Mesothelial cell of epicardium (in vitro differentiated cells): ENCODE measurements at places on chromosomes 3 and 15. TPM values are rescaled to one million over a fixed set of nuclear protein-coding genes. Genes with fewer than 3 reads are reported as not detected.

CRTAP gene
- total RNA-seq = 177 to 189 TPM (median 179 TPM) in 3 replicates

CYP11A1 gene
- total RNA-seq = 5.2 to 7.0 TPM (median 5.3 TPM) in 3 replicates

RBM15B gene
- total RNA-seq = 68.3 to 68.8 TPM (median 68.7 TPM) in 3 replicates

FBXW12 gene
- 0.47 to 0.66 TPM (median 0.51 TPM) in 3 replicates for total RNA-seq

TBC1D2B gene
- total RNA-seq = 33.8 to 39.8 TPM (median 38.5 TPM) in 3 replicates

TGM4 gene
- 0.09 TPM in 1 of 3 replicates, not detected in the others for total RNA-seq

P2RY14 gene
- total RNA-seq = 0.11 TPM in 1 of 3 replicates, not detected in the others

SACM1L gene
- 50.5 to 54.6 TPM (median 51.8 TPM) in 3 replicates for total RNA-seq

GP5 gene
- 0.11 to 0.16 TPM in 2 of 3 replicates, not detected in the other for total RNA-seq

MYO5C gene
- total RNA-seq = 19.9 to 23.1 TPM (median 23.0 TPM) in 3 replicates

GRIP2 gene
- total RNA-seq = 1.0 to 1.1 TPM (median 1.0 TPM) in 3 replicates

DNA sequence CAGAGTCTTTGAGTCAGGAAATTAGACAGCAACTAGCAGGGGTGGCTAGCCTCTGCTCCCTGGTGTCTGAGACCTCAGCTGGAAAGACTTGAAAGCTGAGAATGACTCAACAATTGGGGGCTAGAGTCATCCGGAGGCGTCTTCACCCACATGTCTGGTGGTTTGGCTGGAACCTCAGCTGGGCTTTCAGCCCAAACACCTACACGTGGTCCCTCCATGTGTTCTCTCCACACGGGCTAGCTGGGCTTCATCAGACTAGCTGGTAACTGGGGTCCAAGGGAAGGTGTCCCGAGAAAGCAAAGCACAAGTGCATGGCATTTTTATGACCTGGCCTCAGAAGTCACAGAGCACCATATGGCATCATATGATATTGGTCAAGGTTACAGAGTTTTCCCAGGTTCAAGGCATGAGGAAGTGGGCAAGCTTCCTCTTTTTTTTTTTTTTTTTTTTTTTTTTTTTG lies 19.9 kb upstream of the ABHD2 start:
- no peak overlapping the region for H3K4me3 ChIP-seq
- DNase-seq = no peak
- H3K27me3 ChIP-seq = no peaks in the 10 kb centered on the region
- peaks cover 5% of the 10 kb centered on the region for H3K36me3 ChIP-seq
- H3K27ac ChIP-seq = no peak overlapping the region

DNA sequence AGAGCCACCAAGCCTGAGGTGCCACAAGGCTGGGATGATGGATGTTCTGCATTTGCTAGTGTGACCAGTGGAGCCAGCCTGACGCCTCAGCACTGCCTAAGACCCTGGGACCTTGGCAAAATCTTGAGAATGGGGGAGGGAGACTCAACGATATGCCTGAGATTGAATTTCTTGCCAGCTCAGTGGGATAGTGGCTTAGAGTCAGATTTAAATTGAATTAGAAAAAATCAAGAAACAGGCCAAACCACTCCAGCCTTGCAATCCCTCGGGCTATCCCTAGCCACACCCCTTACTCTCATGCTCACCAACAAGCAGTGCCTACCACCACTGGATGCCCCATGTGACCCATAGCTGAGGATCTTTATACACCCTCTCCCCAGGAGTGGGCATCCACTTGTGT lies 18.7 kb upstream of the PDE8A start:
- peaks cover 26% of the 10 kb centered on the region for H3K4me1 ChIP-seq
- H3K4me3 ChIP-seq = no peak overlapping the region
- no peaks in the 10 kb centered on the region for H3K27me3 ChIP-seq
- peaks cover 4% of the 10 kb centered on the region for H3K36me3 ChIP-seq
- peak overlapping the region; percentile 86 for H3K27ac ChIP-seq

DNA sequence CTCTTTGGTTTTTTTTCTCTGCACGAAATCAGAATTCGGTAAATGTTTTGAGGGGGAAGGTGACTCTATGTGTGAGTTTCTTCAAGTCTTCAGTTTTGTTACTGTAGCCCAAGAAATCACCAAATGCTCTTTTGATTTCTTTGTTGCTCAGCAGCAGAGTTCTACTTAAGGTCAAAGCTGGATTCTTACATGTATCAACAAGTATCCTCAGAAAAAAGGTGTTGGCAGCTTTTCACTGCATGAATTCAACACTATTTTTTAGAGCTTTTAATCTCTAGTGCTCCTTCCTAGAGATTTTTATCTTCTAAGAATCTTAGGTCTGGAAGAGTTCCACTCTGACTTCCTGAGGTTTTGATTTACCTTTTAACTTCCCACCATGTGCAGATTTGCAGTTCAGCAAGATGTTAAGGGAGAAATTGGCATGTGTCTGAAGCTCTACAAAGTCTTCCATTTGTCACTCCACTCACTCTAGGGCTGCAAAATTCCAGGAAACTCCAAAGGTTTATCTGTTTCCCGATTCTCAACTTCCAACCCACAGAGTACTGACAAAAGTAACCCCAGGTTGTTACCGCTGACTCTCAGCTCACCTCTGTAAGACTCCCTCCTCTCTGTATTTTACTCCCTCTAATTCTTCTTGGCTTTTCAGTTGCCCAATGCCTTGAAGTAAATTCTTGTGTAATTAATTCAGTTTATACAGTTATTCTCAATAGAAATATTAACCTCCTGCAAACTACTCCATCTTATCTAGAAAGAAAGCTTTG lies 13.3 kb upstream of the CD200 start:
- H3K27me3 ChIP-seq = no peaks in the 10 kb centered on the region
- H3K4me1 ChIP-seq = peaks cover 34% of the 10 kb centered on the region
- no peak for DNase-seq
- peak overlapping the region; percentile 0 for H3K4me3 ChIP-seq
- H3K27ac ChIP-seq = peak overlapping the region; percentile 80

- H3K27ac ChIP-seq = no peak overlapping the region
- DNase-seq = no peak
- peaks cover 9% of the 10 kb centered on the region for H3K4me1 ChIP-seq
- no peaks in the 10 kb centered on the region for H3K36me3 ChIP-seq
- peaks cover 8% of the 10 kb centered on the region for H3K27me3 ChIP-seq
- H3K4me3 ChIP-seq = no peak overlapping the region
These were observed 243.5 kb upstream of the UBE2E2 start for GRCh38 chr3:22959593-22959992.

- no peak overlapping the region for H3K27ac ChIP-seq
- no peak for DNase-seq
- no peaks in the 10 kb centered on the region for H3K4me1 ChIP-seq
- no peaks in the 10 kb centered on the region for H3K36me3 ChIP-seq
These were observed 66.2 kb upstream of the CSTA start for GRCh38 chr3:122258757-122259371.

GRCh38 chr3:113575206-113575605 lies 42.9 kb downstream of the SIDT1 start:
- no peak overlapping the region for H3K4me3 ChIP-seq
- H3K27me3 ChIP-seq = peaks cover 48% of the 10 kb centered on the region
- DNase-seq = no peak
- peaks cover 13% of the 10 kb centered on the region for H3K4me1 ChIP-seq

GRCh38 chr3:162443376-162443775 lies 946.8 kb downstream of the OTOL1 start:
- H3K27me3 ChIP-seq = no peaks in the 10 kb centered on the region
- H3K4me1 ChIP-seq = no peaks in the 10 kb centered on the region
- no peak overlapping the region for H3K4me3 ChIP-seq
- H3K27ac ChIP-seq = no peak overlapping the region
- H3K36me3 ChIP-seq = no peaks in the 10 kb centered on the region

DNA sequence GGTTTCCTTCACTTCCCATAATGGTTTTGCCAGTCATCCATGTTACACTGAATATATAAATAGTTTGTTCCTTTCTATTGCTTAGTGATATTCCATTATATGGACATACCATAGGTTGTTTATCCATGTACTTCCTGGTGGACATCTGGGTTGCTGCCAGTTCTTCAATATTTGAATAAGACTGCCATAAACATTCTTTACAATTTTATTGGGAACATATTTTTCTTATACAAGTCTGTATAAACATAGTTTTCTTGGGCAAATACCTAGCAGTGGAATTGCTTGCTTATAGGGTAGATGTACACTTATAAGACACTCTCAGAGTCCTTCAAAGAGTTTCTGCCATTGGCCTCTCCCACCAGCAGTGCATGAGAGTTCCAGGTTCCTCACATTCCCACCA lies 231.4 kb downstream of the OPA1 start:
- H3K4me1 ChIP-seq = peaks cover 54% of the 10 kb centered on the region
- no peak overlapping the region for H3K4me3 ChIP-seq
- H3K36me3 ChIP-seq = no peaks in the 10 kb centered on the region
- DNase-seq = no peak

DNA sequence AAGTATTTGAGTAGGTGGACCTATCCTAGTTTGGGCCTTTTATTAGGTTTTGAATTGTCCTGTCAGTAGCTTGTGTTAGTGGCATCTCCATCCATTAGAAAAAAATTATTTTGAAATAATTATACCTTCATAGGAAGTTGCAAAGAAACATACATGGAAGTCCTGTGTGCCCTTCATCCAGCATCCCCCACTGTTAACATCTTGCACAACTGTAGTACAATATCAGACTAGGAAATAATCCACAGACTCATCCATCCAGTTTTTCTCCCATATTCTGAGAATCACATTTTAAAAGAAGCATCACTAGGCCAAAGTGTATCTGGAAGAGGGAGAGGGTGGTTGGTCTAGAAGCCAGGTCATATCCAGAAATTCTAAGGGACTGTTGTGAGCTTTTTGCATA lies 155.5 kb upstream of the ROPN1 start:
- H3K36me3 ChIP-seq = no peaks in the 10 kb centered on the region
- peaks cover 2% of the 10 kb centered on the region for H3K27me3 ChIP-seq
- DNase-seq = no peak
- no peaks in the 10 kb centered on the region for H3K4me1 ChIP-seq
- H3K4me3 ChIP-seq = no peak overlapping the region

DNA sequence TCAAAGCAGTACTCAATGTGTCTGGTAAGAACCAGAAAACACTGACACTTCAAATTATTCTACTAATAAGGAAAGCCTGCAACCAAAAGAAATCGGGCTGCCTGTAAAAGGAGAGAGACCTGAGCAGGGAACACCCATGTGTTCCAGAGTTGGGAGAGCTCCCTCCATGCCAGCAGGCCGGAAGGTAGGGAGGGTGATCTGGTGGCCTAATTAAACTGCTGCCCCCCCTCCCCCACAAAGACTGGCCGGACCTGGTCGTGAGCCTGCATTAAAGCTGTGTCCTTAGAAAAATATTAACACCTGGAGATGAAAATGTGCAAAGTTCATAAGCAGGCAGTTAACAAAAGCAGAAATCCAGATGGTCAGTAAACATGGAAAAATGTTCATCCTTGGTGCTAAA lies 170.6 kb upstream of the BHLHE40 start:
- no peaks in the 10 kb centered on the region for H3K27me3 ChIP-seq
- DNase-seq = no peak
- H3K36me3 ChIP-seq = no peaks in the 10 kb centered on the region
- no peak overlapping the region for H3K27ac ChIP-seq
- no peak overlapping the region for H3K4me3 ChIP-seq
- peaks cover 10% of the 10 kb centered on the region for H3K4me1 ChIP-seq

- H3K4me1 ChIP-seq = peaks cover 20% of the 10 kb centered on the region
- H3K36me3 ChIP-seq = no peaks in the 10 kb centered on the region
- no peak overlapping the region for H3K4me3 ChIP-seq
- DNase-seq = no peak
- H3K27ac ChIP-seq = no peak overlapping the region
- peaks cover 2% of the 10 kb centered on the region for H3K27me3 ChIP-seq
These were observed 35.2 kb upstream of the SLC24A5 start for GRCh38 chr15:48085591-48085930.

GRCh38 chr3:32176989-32177701 lies 61.3 kb upstream of the CMTM8 start:
- peaks cover 3% of the 10 kb centered on the region for H3K36me3 ChIP-seq
- peaks cover 6% of the 10 kb centered on the region for H3K4me1 ChIP-seq
- no peak overlapping the region for H3K4me3 ChIP-seq

DNA sequence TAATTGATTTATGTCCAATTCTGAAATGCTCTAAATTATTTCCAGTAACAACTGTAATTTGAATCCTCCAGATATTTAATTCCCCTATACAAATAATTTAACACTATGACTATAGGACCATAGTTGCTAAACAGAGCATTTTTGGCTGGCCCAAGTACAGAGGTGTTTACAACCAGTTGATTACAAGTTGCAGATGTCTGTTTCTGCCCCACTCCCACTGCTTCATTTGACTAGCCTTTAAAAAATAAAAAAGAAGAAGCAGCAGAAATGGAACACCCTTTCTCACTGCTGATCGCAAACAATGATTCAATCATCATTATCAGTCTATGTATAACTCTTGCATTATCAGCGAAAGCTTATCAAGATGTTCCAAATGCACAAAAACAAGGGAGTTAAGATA lies 54.6 kb downstream of the SENP7 start:
- H3K27me3 ChIP-seq = no peaks in the 10 kb centered on the region
- H3K27ac ChIP-seq = no peak overlapping the region
- peaks cover 33% of the 10 kb centered on the region for H3K36me3 ChIP-seq
- H3K4me3 ChIP-seq = no peak overlapping the region
- DNase-seq = no peak

DNA sequence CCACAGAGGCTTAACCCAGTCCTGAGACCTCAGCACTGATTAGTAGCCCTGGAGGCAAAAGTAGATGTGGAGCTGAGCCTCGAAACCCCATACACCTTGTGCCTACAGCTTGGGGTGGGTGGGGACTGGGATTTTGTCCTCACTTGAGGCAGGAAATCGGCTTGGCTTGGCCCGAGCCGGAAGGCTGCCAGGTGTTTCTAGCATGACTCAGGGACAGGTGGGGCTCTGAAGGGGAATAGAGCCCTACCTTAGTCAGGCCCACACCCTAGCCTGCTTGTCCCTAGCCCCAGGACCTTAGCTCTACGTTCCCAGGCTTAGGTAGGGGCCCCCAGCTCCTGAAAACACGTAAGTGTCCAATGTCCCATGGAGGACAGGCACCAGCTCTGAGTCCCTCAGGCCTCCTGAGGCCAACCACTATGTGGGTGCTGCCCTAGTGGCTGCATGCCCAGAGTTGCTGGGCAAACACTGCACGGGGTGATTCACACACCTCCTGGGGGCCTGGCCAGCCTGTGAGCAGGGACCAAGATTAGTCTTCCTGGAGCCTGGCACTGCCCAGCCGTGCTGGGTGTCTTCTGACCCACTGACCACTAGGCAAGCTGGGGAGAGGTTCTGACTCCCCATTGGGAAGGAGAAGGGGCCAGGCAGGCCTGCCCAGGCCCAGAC lies 3.1 kb downstream of the MST1R start:
- H3K4me3 ChIP-seq = no peak overlapping the region
- DNase-seq = no peak
- H3K4me1 ChIP-seq = peaks cover 3% of the 10 kb centered on the region
- H3K36me3 ChIP-seq = no peaks in the 10 kb centered on the region
- H3K27ac ChIP-seq = no peak overlapping the region

- DNase-seq = no peak
- H3K27ac ChIP-seq = no peak overlapping the region
- H3K36me3 ChIP-seq = no peaks in the 10 kb centered on the region
These were observed 12.8 kb upstream of the BNIP2 start for GRCh38 chr15:59701880-59702279.

DNA sequence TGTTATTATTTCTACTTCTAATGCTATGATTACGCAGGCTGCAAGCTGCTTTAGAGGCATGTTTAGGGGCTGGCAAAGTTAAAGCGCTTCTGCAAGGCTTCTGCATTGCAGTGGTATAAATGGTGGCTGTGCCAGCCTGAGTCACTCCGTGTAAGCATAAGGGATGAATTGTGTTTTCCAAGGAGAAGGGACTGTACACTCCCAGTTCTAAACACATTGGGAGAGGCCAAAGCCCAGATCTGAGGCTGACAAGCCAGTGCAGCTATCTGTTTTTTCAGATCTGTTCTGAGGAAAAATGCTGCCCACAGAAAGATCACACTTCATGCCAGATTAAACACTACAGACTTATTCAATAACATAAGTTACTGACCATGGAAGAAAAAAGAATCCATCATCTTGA lies 83.8 kb downstream of the PRICKLE2 start:
- peaks cover 23% of the 10 kb centered on the region for H3K36me3 ChIP-seq
- H3K4me1 ChIP-seq = peaks cover 25% of the 10 kb centered on the region
- H3K4me3 ChIP-seq = no peak overlapping the region
- H3K27ac ChIP-seq = no peak overlapping the region
- H3K27me3 ChIP-seq = peaks cover 43% of the 10 kb centered on the region
